Stimulated activated CD4-positive, alpha-beta T cell treated with anti-CD3 and anti-CD28 coated beads, Interleukin-12 subunit alpha, Interleukin-12 subunit beta, amount 100 ng/mL, for 24 hours (primary cell): ENCODE measurements at places on chromosomes 7 and 10.

DNA sequence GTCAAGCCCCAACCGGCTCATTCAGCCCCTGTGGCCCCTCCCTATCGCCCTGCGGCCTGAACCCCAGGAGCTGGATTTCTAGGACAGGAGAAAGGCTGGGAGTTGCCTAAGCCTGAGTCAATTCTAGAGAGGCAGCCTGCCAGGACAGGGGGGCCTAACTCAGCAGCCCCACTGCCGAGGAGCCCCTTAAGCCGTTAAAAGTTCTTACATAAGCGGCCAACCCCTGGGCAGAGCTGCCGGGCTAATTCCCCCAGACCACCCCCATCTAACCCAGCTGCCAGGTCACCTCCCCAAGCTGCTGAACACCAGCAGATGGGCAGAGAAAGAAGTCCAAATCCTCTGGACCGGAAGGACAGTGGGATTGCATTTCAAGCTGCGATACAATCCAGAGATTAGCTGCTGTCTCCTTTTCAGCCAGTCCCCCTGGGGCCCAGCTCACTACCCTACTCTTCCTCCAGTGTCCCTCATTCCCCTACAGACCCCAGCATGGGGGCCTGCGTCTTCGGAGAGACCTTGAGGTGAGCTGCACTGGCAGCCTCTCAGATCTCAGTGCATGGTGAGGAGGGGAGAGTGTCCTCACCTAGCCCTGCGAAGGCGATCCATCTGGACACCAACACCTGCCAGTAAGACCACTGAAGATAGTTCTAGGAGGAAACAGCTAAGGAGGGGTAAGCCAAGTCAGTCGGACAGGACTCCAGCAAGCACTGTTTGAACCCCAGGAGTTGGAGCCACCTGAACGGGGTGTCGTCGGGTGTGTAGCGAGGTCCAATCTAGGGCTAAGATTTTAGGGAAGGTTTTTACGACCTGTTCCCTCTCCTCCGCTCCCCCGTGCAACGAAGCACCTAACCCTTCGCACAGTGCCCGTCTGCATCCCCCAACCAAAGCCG is 830 bp downstream of the IMPDH1 start:
- no peak for DNase-seq

- no peak for DNase-seq
These were observed 232.3 kb downstream of the ADAM12 start for GRCh38 chr10:126156012-126156411.

DNA sequence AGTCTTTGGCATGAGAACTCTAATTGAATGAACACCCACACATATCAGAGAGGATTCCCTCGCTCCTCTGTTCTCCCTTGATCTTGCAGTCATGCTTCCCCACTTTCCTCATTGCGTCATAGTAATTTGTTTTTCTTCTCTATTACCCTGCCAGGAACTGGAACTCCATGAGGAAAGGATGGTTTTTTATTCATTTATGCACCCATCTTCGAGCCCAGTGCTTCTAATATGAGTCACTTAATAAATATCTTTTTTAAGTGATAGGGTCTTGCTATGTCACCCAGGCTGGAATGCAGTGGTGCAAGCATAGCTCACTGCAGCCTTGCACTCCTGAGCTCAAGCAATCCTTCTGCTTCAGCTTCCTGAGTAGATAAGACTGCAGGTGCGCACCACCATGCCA is 83.5 kb downstream of the OTUD1 start:
- no peak for DNase-seq

DNA sequence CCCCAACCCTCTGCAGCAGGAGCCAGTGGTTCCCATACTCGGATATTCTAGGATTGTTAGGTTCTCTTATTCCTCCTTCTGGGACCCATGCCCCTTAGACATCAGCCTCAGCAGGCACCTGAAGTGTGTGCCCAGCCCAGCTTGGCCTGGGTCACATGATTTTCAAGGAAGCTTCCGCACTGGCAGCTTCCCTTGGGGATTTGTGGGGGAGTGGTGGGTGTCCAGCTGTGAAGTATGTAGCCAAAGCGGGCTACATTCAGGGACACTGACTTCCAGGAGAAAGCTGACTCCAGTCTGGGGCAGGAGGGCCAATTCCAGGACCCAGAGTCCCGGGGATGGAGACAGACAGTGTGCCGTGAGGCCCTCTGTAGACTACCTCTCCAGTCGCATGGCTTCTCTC is 1.3 kb downstream of the LDB1 start:
- DNase-seq, result no peak
